Motor neuron (in vitro differentiated cells): ENCODE measurements at places on chromosomes 2 and 18. TPM values are rescaled to one million over a fixed set of nuclear protein-coding genes. Genes with fewer than 3 reads are reported as not detected.

The TPO gene
- 0.22 and 0.58 TPM in 2 replicates for total RNA-seq

The EFEMP1 gene
- 48.8 and 53.6 TPM in 2 replicates for total RNA-seq

The GRP gene
- 2.2 TPM in 1 of 2 replicates, not detected in the other for total RNA-seq

The WIPF1 gene
- 7.5 and 7.7 TPM in 2 replicates for total RNA-seq

The SSB gene
- total RNA-seq, result 148 and 154 TPM in 2 replicates

The EVX2 gene
- total RNA-seq, result 0.07 TPM in 1 of 2 replicates, not detected in the other

The CCL20 gene
- not detected in 2 replicates for total RNA-seq

The GPAT2 gene
- 3.2 and 5.9 TPM in 2 replicates for total RNA-seq

The MYOM1 gene
- total RNA-seq, result 2.4 TPM in 2 replicates

The PLCD4 gene
- 12.1 and 13.7 TPM in 2 replicates for total RNA-seq

The HK2 gene
- 31.7 and 37.7 TPM in 2 replicates for total RNA-seq

The NT5DC4 gene
- total RNA-seq, result 1.8 TPM in 1 of 2 replicates, not detected in the other

The MAP3K19 gene
- total RNA-seq, result 0.34 and 0.73 TPM in 2 replicates

The CYBRD1 gene
- total RNA-seq, result 23.3 and 23.8 TPM in 2 replicates

The DSEL gene
- 7.1 and 7.3 TPM in 2 replicates for total RNA-seq

The IKZF2 gene
- 6.5 and 6.7 TPM in 2 replicates for total RNA-seq

The ZNF804A gene
- total RNA-seq, result 0.09 and 1.5 TPM in 2 replicates

The DES gene
- 0.96 TPM in 1 of 2 replicates, not detected in the other for total RNA-seq

The EPAS1 gene
- total RNA-seq, result 0.11 and 0.88 TPM in 2 replicates

The ABCB11 gene
- 0.05 TPM in 2 replicates for total RNA-seq

The SERPINB2 gene
- not detected in 2 replicates for total RNA-seq

The HDHD2 gene
- 38.6 and 40.8 TPM in 2 replicates for total RNA-seq

The AFF3 gene
- 33.6 and 51.0 TPM in 2 replicates for total RNA-seq

The CNTNAP5 gene
- total RNA-seq, result 5.9 and 6.5 TPM in 2 replicates

The THSD7B gene
- 1.4 and 2.5 TPM in 2 replicates for total RNA-seq

The CYP27A1 gene
- total RNA-seq, result 17.1 and 18.6 TPM in 2 replicates

The HTR2B gene
- total RNA-seq, result 0.46 and 1.7 TPM in 2 replicates

The MATN3 gene
- 0.69 and 0.78 TPM in 2 replicates for total RNA-seq

The RAB27B gene
- total RNA-seq, result 4.2 and 6.1 TPM in 2 replicates

The MARCHF7 gene
- 67.6 and 67.9 TPM in 2 replicates for total RNA-seq

The CD8B2 gene
- total RNA-seq, result 0.14 and 0.15 TPM in 2 replicates

The DSG3 gene
- 0.19 and 0.24 TPM in 2 replicates for total RNA-seq

The HOXD4 gene
- total RNA-seq, result 6.6 and 10.1 TPM in 2 replicates

The TIMM21 gene
- 26.5 and 30.1 TPM in 2 replicates for total RNA-seq

The ITGB6 gene
- 0.07 TPM in 1 of 2 replicates, not detected in the other for total RNA-seq

The SIX2 gene
- 0.08 and 0.14 TPM in 2 replicates for total RNA-seq

The BCS1L gene
- 30.2 and 37.5 TPM in 2 replicates for total RNA-seq

The DSG1 gene
- total RNA-seq, result 0.09 and 0.16 TPM in 2 replicates

The GDF7 gene
- 0.66 and 0.73 TPM in 2 replicates for total RNA-seq

The CD8A gene
- 0.15 TPM in 1 of 2 replicates, not detected in the other for total RNA-seq

The B4GALT6 gene
- 18.5 and 23.4 TPM in 2 replicates for total RNA-seq

The PJVK gene
- 12.0 and 12.8 TPM in 2 replicates for total RNA-seq

The CPO gene
- not detected in 2 replicates for total RNA-seq

The HOXD3 gene
- 27.7 and 28.4 TPM in 2 replicates for total RNA-seq

The GULP1 gene
- total RNA-seq, result 35.0 and 37.8 TPM in 2 replicates

The FOXD4L1 gene
- total RNA-seq, result 0.46 and 0.57 TPM in 2 replicates

The FBXO41 gene
- 3.5 and 4.4 TPM in 2 replicates for total RNA-seq

The PCGF1 gene
- total RNA-seq, result 17.4 and 19.5 TPM in 2 replicates
